HFFc6 (cell line): ENCODE measurements at places on chromosomes 2 and 18.

GRCh38 chr2:5932556-5933469 is 240.6 kb downstream of the SOX11 start:
- DNase-seq, result no peak

DNA sequence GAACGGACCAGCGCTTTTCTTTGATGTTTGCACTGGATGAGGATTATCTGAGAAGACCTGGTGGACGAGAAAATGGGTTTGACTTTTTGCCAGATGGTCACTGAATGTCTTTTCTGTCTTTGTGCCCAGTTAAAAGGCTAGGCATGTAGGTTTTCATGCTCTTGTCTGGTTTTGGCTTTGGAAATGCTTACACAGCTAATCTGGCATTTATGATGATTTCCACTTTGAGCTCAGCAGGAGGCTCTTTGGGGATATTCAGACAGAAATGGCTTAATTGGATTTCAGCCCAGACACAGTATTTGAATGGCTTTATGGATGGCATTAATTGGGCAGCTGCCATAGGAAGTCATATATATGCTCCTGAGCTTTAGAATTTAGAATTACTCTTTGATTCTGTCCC is 59.6 kb downstream of the NCK2 start:
- no peak for DNase-seq

GRCh38 chr2:75828826-75829225 is 118.1 kb upstream of the GCFC2 start:
- DNase-seq, result no peak

GRCh38 chr2:189854187-189854586 is 69.9 kb downstream of the PMS1 start:
- no peak for DNase-seq

DNA sequence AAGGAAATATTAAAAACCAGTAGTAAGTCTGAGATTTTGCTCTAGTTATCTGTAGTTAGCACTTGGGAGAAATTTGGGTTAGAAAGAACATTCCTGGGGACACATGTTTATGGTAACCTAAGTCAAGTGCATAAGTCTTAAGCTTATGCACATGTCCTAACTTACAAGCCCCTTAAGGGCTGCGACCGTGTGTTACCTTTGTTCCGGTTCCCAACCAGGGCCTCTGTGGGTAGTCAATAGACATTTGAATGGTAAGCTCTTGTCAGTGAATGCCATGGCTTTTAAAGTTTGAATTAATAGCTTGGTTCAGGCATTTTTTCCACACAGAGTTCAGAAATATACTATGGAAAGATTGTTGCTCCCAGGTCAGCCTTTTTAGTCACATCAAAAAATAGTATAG is 64.7 kb upstream of the CWC22 start:
- DNase-seq, result no peak

GRCh38 chr2:164824872-164825271 is 16.8 kb downstream of the COBLL1 start:
- DNase-seq, result peak; percentile 43

GRCh38 chr18:79133724-79134123 is 64.5 kb downstream of the ATP9B start:
- DNase-seq, result no peak

DNA sequence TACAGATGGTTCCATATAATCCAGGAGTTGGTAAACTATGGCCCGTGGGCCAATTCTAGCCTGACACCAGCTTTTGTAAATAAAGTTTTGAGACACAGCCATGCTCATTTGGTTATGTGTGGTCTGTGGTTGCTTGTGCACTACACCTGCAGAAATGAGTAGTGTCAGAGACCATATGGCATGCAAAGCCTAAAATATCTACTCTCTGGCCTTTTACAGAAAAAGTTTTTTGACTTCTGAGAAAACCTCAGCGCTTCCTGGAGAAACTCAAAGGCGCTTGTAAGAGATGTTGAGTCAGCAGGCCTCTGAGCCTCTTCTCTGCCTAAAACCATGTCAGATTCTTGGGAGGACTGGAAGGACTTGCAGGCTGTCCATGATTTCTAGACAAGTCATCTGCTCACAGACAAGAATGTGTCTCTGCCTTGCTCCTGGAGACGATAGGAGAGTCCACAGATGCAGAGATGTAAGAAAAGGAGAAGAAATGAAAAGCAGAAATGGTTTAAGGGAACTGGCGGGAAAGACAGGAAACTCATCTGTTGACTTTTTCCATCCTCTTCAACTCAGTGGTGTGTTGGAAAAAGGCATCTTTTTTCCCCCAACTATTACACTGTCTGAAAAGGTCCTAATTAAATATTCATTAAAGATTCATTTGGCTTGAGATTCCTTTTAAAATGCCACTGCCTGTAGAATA is 5.2 kb downstream of the TTC39C start:
- no peak for DNase-seq

DNA sequence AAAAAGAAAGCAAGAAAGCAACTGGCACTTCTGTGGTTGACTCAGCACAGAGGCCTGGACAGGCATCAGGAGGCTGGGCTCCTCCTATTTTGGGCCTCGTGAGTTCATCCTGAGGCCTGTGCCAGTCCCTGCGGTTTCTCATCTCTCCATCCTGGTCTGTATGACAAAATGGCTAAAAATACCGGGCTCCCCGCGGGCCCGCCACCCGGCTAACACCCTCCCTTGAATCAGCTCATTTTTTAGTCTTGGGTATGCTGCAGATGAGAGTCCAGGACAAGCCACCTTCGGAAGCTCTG is 62.3 kb upstream of the YWHAQ start:
- peak; percentile 28 for DNase-seq

- no peak for DNase-seq
Observed at GRCh38 chr2:149221898-149222297, 108.5 kb upstream of the LYPD6 start.

DNA sequence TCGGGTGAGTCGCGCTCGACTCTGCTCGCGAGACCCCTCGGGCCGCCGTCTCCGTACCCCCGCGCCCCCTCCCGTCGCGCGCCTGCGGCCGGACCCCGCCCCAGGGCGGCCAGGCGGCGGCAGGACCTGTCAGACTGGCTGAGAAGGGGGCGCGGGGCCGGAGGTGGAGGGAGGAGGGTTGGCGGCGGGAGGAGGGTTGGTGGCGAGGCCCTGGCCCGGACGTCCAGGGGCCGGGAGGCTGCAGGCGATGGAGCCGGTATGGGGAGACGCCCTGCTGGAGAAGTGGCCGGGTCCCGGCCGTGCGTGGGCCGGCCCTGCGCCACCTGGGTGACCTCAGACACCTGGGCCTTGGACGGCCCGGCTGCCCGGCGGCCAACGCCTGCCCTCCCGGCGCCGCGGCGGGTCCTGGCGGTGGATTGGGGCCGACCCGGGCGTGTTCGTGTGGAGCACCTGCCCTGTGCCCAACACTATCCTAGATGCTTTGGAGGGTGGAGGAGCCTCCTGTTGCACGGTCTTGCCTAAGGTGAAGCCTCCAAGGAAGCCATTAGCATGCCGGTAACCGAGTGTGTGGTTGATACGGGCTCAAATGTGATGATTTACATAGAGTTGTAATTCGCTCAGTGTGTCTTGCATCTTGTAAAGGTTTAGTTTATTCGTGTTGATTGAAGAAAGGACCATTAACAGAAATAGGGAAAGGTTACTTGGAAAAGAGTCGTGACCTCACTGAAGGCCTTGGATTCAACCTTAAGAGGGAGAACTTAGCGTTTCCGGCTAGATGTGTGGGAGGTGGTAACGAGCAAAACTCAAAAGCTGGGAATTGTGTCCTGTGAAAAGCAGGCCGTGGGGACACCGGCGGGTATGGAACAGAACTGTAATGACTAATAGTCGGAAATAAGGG is 550 bp downstream of the MYL12B start:
- no peak for DNase-seq

GRCh38 chr2:136362676-136363390 is 244.9 kb upstream of the CXCR4 start:
- DNase-seq, result no peak

GRCh38 chr2:129469871-129470270 is 509.6 kb upstream of the RAB6C start:
- DNase-seq, result no peak

GRCh38 chr18:62170857-62171256 is 16.0 kb downstream of the PIGN start:
- DNase-seq, result no peak

- DNase-seq, result no peak
Observed at GRCh38 chr2:20250436-20250835, 25.5 kb upstream of the SDC1 start.

- DNase-seq, result peak; percentile 30
Observed at GRCh38 chr18:23723121-23723520, 33.9 kb downstream of the LAMA3 start.

- peak; percentile 19 for DNase-seq
Observed at GRCh38 chr2:205405194-205405593, 277.1 kb upstream of the NRP2 start.

GRCh38 chr2:144402251-144402650 is 117.7 kb downstream of the ZEB2 start:
- DNase-seq, result no peak
